Stimulated activated CD4-positive, alpha-beta T cell treated with anti-CD3 and anti-CD28 coated beads, Interleukin-4, amount 100 ng/mL, for 4 hours (primary cell): ENCODE measurements at places on chromosomes 1 and 21.

- no peak for DNase-seq
Observed at GRCh38 chr1:209560529-209560928, 23.0 kb upstream of the CAMK1G start.

GRCh38 chr1:168806952-168807351 is 77.9 kb upstream of the DPT start:
- DNase-seq = no peak

DNA sequence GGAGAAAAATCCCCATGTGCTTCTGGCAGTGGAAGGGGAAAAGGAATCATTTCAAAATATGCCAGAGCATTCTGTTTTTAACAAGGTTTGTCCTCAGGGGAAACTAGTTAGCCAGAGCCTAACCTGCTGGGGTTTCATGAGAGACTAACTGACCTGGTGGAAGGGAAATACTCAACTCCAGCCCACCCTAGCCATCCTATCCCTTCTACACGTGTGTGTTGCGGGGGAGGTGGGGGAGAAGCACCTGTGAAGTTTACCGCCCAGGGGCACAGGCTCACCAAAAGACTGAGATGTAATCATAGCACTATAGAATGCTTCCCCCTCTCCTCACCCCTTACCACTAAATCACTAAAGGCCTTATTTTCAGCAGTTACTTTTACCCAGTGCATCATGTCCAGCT is 139.5 kb downstream of the GRIK3 start:
- no peak for DNase-seq

DNA sequence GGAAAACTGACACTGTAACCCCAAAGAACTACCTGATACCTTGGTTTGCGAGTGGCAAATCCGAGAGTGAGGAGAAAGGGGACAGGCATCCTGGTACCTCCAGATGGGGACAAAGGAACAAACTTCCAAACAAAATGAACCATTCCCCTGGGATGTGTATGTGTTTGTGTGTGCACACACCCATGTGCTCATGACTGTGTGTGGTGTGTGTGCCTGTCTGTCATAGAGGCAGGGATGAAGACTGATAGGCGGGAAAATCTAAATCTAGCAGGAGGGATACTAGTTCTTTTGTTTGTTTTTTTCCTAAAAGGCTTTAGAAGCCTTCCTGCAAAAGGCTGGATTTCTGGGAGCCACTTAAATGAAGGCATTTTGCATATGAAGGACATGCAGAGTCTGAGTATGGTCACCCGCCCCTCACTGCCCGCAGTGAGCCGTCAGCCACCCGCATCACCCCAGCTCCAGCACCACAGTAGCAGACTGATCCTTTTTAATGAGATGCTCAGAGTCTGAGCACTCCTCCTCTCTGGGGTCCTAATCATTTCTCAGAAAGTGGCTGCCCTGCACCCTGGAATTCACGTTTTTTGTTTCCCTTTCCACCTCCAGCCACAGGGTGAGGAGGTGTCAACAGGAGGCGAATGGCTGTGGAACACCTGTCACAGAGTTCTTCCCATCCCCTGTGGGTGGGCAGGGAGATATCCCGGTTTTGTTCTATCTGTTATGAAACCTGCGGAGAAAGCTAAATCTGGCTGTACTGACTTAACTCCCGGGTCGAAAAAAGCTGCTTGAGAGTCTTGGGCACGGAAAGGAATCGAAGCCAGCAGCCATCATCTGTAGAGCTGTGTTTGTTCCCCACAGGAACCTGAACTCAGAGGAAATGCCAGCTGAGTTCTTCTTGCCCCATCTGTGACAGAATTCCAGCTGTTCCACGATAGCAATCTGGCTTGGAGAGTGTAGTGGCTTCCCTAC is 34.9 kb downstream of the UTP25 start:
- no peak for DNase-seq

- DNase-seq = peak; percentile 27
Observed at GRCh38 chr21:36079010-36079649, 9.3 kb downstream of the CBR1 start.

DNA sequence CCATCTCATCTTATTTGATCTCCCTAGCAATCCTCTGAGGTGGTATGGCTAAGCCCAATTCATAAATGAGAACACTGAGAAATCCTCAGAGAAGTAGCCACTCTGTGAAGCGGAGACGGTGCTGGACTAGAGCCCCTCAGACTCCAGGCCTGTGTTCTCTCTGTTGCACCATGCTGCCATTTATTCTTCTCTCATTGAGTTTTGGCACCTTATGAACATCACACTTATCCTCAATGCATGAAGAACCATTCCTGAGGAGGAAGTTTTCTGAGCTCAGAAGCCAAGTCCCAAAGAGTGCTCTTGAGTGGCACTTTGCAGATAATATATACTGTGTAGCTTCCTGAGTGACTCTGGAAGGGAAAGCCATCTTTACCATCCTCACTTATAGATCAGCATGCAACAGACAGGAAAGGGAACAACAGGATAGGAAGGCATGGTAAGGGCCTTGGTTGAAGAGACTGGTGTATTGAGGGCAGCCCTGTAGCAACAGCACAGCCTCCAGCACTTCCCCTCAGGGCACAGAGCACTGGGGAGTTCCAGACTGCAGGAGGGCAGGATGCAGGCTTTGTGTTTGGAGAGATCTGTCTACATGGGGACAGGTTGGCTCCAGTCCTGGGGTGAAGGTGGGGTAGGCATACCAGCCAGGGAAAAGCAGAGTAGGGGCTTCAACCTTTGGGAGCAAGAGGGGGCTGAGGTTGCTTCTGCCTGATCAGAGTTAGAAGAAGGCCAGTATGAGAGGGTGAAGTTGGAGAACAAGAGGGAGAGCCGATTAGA is 1.6 kb upstream of the CRNN start:
- no peak for DNase-seq

GRCh38 chr1:198598796-198599321 is 40.0 kb upstream of the PTPRC start:
- DNase-seq = no peak

GRCh38 chr1:10900691-10901090 is 104.2 kb upstream of the CASZ1 start:
- no peak for DNase-seq

DNA sequence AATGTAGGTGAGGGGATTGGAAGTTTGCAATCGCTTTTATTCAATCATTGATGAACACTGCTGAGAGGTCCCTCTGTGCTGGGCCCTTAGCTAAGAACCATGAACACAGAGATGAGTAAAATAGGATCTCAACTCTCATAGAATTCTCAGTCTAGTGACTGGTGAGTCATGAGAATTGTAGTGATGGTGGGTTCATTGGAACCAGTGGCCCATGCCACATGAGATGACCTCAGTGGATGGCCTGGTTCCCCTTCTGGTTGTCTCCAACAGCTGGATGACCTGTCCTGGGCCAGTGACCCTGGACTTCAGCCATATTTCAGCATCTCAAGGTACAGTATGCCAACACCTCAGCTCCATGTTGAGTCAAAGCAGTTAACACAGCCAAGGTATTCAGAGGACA is 21.3 kb upstream of the S100A10 start:
- DNase-seq = no peak

GRCh38 chr1:200733907-200734306 is 4.8 kb upstream of the CAMSAP2 start:
- DNase-seq = no peak

- no peak for DNase-seq
Observed at GRCh38 chr1:203480084-203480483, 4.5 kb downstream of the PRELP start.

DNA sequence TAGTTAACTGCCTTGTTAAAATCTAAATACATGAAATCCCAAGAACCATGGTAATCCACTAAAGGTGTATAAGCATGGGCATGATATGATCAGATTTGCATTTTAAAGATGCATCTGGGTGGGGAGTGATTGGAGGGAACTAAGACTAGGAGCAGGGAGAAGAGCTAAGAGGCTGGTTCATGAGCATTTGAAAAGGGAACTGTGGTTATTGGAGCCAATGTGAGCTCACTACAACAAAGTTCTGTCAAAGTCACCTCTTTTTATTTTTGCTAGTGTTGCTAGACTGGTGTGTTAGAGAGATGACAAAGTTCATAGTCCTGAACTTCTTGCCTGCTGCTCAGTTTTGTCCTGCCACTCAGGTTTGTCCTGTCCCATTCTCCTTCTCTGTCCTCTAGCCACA is 67.1 kb upstream of the LRRC8D start:
- no peak for DNase-seq

DNA sequence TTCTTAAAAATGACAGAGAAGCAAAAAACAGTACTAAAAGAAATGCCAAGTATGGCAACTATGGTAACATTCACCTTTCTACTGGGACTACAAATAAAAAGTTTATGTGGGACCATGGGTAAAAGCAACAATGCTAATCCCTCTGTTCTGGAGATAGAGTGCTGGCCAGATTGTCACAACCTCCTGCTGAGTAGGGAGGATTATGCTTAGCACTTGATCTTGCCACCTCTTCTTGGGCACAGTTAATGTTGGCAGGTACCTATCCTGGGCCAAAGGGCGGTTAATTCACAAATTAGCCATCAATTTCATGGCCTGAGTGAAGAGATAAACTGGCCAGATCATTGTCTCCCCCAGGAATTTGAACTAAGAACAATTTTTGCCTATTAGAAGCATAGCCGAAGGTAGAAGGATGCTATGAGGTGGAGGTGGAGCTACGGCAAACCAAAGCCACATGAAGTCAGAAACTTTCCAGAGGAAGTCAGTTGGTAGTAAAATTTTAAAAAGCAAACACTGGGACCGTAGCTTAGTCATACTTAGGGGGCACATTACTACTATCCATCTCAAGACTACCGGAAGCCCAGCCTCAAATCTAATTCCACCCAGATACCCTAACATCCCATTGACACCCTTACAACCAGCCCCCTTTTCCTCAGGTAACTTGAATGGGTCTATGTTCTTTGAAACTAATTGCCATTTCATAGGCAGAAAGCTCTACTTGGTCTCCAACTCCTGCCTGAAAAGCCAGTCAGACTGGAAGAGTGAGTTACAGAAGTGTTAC is 2.7 kb downstream of the SCYL3 start:
- peak; percentile 51 for DNase-seq

DNA sequence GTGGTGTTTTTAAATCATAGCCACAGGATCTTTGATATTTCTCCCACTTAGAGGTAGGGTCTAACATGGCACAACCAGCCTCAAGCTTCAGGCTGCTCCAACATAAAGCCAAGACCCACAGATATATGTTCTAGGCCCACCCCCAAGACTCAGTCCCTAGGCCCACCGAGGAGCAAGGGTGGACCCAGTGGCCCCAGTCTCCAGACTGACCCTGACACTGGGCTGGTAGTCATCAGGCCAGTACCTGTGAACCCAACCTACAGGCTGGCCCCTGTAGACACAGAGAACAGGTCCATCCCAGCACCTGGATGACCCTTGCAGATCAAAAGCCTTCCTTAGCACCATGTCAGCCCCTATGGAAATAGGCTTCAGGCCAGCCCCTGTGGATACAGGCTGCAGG is 60.5 kb downstream of the NEGR1 start:
- DNase-seq = no peak

- peak; percentile 67 for DNase-seq
Observed at GRCh38 chr21:35051287-35051818, 2.3 kb upstream of the RUNX1 start.

DNA sequence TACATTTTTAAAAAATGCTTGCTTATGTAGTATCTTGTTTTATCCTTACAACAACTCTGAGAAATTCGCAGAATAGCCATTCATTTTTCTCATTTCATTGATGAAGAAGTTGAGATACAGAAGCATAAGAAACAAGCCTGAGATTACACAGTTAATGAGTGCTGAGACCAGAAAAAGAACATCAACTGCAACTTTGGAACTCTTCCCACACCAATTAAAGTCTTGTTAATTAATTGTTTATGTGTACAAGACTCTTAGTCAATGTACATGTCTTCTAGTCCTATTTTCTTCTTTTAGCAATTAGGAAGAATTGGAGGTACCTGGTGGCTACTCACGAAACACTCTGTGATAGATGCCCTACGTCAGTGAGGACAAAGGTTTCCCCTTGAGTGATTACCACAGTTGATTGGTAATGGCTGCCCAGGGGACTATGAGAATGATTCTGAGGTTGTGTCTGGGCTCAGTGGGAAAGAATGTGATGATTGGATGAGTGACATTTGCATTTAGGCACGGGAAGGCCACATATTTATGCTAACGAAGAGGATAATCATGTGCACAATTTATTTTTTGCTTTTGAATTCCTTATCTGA is 187.4 kb upstream of the KCNK2 start:
- no peak for DNase-seq

GRCh38 chr21:42058631-42059111 is 12.4 kb upstream of the UMODL1 start:
- DNase-seq = no peak

DNA sequence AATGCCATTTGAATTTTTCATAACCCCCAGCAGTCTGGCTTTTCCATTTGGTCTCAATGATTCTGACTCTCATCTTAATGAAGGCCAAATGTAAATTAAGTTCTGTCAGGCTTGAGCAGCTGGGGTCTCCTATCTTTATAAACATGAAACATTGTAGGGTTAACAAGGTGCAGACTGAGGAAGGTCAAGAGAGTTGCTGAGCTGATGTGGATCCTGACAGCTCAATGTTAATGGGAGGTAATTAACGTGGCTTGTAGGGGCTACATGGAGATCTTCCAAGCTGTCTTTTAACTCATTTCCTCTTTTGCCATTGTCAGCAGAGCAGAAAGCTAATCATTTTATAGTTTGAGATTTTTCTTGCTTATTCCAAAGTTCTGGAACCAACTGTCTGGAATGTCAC is 55.2 kb downstream of the FGGY start:
- no peak for DNase-seq

- no peak for DNase-seq
Observed at GRCh38 chr1:87603626-87604025, 274.9 kb downstream of the LMO4 start.
